GF-D8 (cell line): ENCODE measurements at places on chromosomes 3 and 15.

- DNase-seq: no peak
Observed at GRCh38 chr3:487614-488013, 291.1 kb downstream of the CHL1 start.

DNA sequence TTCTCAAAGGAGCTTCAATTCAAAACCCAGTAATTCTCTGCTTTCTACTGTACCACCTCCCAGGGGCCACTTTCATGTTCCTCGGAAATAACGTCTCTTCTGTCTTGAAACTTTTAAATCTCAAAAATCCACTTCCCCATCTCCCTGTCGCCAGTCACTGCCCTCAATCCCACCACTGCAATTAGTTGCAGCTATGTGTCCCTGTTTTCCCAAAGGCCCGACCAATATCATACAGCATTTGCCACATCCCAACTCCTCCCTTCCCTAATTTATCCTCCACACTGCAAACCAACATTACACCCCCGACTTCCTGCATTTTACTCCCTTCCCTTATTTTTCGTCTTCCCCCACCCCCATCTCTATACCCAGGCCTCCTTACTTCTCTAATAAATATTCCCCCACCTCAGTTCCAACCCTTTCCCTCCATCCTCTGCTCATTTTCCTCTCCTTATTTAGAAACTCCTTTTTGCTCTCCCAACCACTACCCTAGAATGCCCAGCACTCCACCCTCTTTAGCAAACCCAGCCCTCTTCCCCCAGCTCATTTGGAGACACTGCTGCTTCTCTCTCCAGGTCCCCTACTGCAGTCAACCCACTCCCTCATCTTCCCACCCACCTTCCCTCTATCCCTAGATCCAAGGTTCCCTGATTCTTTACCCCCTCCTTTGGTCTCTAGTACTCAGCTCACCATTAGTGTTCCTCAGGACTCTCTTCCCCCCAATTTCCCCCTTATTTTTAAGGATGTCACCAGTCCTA, 1.1 kb downstream of the NPTN start:
- no peak for DNase-seq

DNA sequence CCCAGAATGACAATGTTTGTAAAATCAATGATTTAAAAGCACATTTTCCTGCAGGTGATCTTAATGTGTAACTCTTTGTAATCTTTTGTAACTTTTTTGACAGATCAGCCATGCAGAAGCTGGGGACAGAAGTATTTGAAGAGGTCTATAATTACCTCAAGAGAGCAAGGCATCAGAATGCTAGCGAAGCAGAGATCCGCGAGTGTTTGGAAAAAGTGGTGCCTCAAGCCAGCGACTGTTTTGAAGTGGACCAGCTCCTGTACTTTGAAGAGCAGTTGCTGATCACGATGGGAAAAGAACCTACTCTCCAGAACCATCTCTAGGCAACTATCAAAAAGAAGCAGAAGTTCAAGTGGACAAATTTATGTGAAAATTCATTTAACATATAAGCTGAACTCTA, 32.1 kb upstream of the NUDT16 start:
- DNase-seq: no peak

DNA sequence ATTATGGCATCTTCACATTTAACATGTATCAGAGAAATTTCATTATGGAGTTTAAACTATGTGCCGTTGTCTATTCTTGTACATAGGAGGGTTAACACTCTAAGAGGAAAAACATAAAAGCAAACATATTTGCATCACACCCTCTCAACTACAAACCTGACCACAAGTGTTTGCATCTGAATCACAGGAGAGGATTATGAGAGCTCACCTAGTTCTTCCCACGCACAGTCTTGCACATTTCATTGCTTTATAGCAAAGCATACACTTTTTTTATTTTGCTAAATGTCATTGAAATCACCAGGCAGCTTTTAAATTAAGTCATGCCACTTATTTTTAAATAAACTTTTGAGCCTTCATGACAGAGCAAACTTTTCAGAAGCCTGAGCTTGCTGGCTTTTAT, 12.5 kb downstream of the TRAT1 start:
- no peak for DNase-seq

- DNase-seq: no peak
Observed at GRCh38 chr15:43376017-43376705, 5.3 kb downstream of the TUBGCP4 start.
